Neural crest cell (in vitro differentiated cells): ENCODE measurements at places on chromosomes 1 and 21. TPM values are rescaled to one million over a fixed set of nuclear protein-coding genes. Genes with fewer than 3 reads are reported as not detected.

GRCh38 chr1:202586018-202586821, 124.0 kb downstream of the SYT2 start:
- H3K36me3 ChIP-seq: peaks cover 4% of the 10 kb centered on the region
- peak overlapping the region; percentile 46 for H3K27ac ChIP-seq
- no peak overlapping the region for H3K4me3 ChIP-seq
- H3K27me3 ChIP-seq: no peaks in the 10 kb centered on the region

The MTFR1L gene
- total RNA-seq: 61.1 and 68.6 TPM in 2 replicates

DNA sequence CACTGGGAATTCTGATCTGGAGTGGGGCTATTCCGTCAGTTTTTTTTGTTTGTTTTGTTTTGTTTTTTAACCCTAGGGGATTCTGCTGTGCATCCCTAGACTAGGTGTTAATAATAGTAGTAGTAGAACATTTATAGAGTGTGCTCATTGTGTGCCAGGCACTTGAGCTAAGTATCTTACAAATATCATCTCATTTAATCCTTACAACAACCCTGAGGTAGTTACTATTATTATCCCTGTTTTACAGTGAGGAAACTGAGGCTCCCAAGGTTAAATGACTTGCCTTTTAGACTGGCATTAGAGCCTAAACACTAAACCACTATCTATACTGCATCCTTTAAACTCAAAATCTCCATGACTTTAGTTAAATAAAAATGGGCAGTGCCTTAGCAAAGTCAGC, 22.1 kb downstream of the TOR3A start:
- no peak overlapping the region for H3K27ac ChIP-seq
- no peak overlapping the region for H3K4me3 ChIP-seq
- H3K4me1 ChIP-seq: peaks cover 15% of the 10 kb centered on the region
- H3K27me3 ChIP-seq: no peaks in the 10 kb centered on the region

DNA sequence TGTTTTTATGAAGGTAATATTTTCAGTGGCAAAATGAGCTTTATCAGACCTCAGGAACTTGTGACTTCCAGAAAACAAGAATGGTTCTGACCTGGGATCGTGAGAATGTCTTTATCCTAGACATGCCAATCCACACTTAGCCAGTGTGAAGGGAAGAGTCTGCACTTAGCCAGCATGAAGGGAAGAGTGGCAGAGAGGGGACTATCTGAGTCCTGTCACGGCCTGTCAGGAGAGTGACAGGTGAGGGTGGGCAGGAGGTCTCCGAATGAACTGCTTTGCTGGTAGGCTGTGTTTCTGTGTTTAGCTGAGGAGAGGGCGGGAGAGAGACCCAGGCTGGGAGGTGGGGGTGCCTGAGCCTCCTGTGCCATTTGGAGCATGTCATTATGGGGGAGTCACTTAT, 173.1 kb downstream of the KIF26B start:
- no peak for DNase-seq
- no peak overlapping the region for H3K27ac ChIP-seq
- H3K4me1 ChIP-seq: peaks cover 4% of the 10 kb centered on the region
- no peaks in the 10 kb centered on the region for H3K27me3 ChIP-seq

DNA sequence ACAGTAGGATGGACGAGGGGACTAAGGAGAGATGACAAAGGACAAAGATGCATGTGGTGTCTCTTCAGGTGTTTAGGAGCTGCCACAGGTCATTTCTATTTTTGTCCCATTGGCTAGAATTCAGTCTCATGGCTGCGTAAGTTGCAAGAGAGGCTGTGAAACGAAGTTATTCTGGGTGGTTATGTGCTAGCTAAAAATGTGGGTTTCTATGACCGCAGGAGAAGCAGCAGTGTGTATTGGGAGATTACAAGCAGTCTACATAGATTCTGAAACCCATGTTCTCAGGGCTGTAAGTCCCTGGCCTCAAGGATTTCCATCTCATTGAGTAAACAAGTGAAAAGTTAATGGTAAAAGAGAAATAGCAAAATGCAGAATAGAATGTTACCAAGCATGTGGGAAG, 110.7 kb downstream of the SPATA46 start:
- H3K27me3 ChIP-seq: no peaks in the 10 kb centered on the region

GRCh38 chr1:164733734-164734133, 174.8 kb downstream of the PBX1 start:
- no peak for DNase-seq
- no peak overlapping the region for H3K27ac ChIP-seq
- peaks cover 26% of the 10 kb centered on the region for H3K4me1 ChIP-seq
- no peak overlapping the region for H3K4me3 ChIP-seq
- no peaks in the 10 kb centered on the region for H3K27me3 ChIP-seq
- H3K36me3 ChIP-seq: no peaks in the 10 kb centered on the region

GRCh38 chr21:26050857-26051256, 119.7 kb downstream of the APP start:
- H3K36me3 ChIP-seq: peaks cover 29% of the 10 kb centered on the region
- H3K4me3 ChIP-seq: no peak overlapping the region
- no peaks in the 10 kb centered on the region for H3K27me3 ChIP-seq

The TAS1R3 gene
- total RNA-seq: 0.64 and 0.68 TPM in 2 replicates

DNA sequence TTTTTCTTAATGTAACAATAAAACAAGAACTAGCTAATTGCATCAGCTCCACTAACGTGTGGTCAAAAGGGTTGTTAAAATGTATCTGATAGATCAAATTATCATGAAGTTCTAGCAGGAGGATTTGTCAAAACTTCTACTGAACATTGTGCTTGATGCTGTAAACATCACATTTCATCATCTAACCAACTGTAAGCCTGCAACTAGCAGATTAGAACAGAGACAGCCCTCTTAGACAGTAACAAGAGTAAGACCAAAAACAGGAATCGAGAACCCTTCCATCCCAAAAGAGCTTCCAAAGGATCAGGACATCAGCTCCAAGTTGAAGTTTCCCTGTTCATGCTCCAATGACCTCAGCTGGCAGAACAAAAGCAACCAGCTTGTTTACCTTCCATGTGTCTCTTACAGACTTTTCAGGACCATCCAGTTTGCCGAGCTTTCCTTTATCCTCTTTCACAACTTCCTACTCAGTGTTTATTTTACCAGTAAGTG, 44.6 kb downstream of the NIBAN1 start:
- no peaks in the 10 kb centered on the region for H3K27me3 ChIP-seq
- H3K36me3 ChIP-seq: no peaks in the 10 kb centered on the region
- no peaks in the 10 kb centered on the region for H3K4me1 ChIP-seq
- H3K4me3 ChIP-seq: no peak overlapping the region

DNA sequence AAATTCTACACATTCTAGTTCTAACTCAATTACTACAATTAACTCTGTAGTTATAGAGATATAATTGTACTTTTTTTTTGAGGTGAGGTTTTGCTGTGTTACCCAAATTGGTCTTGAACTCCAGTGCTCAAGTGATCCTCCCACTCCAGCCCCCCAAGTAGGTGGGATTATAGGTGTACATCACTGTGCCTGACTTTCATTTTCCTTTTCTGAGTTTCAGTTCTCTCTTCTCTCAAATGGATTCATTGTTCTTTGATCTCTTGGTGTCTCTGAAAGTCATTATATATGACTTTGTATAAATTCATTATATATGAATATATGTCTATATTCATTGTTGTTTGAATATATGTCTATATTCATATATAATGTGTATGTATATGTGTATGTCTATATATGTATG, 74.0 kb upstream of the GALNT2 start:
- no peak for DNase-seq
- H3K27ac ChIP-seq: no peak overlapping the region
- H3K27me3 ChIP-seq: no peaks in the 10 kb centered on the region
- H3K36me3 ChIP-seq: no peaks in the 10 kb centered on the region
- H3K4me1 ChIP-seq: no peaks in the 10 kb centered on the region

DNA sequence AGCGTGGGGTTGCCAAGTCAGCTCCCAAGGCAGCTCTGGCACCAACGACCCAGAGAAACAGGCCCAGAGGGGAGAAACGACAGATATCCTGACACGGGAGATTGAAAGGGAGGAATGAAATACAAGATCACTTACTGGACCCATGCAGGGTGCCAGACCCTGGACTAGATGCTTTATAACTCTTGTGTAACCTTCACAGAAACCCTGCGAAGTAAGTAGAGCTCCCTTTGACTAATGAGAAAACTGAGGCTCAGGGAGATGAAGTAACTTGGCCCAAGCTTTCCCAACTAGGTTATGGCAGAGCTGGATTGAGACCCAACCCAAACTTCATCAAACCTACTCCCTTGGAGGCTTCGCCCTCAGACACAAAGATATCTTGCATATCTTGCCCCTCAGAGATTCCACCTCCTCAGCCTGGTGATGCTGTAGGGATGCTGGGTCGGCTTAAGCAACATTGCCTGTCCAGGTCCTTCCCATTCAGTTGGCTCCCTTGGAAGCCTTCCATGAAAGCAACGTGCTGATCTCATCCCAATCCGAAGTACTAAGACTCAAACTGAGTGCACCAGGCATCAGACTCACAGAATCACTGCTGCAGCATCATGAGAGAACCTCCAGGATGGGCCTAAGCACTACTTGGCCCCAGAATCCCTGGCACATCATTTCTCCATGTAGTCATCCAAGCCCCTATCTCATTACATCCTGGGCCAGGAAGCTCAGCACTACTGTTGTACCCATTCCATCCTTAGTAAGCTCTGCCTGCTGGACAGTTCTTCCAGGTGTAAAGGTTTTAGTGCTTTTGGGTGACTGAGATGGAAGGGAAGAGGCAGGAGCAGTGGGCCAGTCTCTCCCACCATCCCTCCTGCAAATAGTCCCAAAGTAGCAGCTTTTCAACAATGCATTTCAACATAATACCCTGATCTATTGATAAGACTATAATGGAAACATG, 1.1 kb upstream of the IGSF9 start:
- no peak overlapping the region for H3K27ac ChIP-seq
- no peak for DNase-seq
- H3K36me3 ChIP-seq: no peaks in the 10 kb centered on the region

GRCh38 chr1:79859212-79859948, 852.9 kb upstream of the ADGRL4 start:
- H3K36me3 ChIP-seq: peaks cover 16% of the 10 kb centered on the region
- H3K27ac ChIP-seq: no peak overlapping the region
- no peak for DNase-seq
- no peak overlapping the region for H3K4me3 ChIP-seq
- H3K27me3 ChIP-seq: no peaks in the 10 kb centered on the region

DNA sequence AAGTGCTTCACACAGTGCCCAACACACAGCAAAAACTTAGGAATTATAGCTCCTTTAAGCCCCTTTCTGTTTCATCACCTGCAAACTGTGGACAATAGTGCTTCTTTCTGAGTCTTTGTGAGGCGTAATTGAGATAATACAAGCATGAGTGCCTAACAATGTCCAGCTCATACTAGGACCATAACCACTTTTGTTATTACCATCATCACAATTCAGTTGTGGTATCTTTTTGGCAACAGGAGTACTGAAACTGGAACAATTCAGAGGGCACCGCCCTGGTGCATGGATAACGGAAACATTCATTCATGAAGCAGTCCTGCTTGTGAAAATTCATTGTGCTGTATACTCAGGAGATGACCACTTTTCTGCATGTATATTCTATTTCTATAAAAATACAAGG, 18.2 kb downstream of the DNAJC11 start:
- H3K36me3 ChIP-seq: peaks cover 2% of the 10 kb centered on the region
- H3K4me1 ChIP-seq: peaks cover 4% of the 10 kb centered on the region
- no peak overlapping the region for H3K4me3 ChIP-seq

GRCh38 chr1:22673486-22674409, 20.7 kb downstream of the C1QB start:
- peak overlapping the region; percentile 35 for H3K4me3 ChIP-seq
- no peaks in the 10 kb centered on the region for H3K36me3 ChIP-seq
- H3K4me1 ChIP-seq: peaks cover 22% of the 10 kb centered on the region
- peak overlapping the region; percentile 71 for H3K27ac ChIP-seq

GRCh38 chr1:169099561-169099960, 6.9 kb upstream of the ATP1B1 start:
- no peaks in the 10 kb centered on the region for H3K27me3 ChIP-seq
- DNase-seq: no peak
- H3K4me1 ChIP-seq: peaks cover 10% of the 10 kb centered on the region
- no peak overlapping the region for H3K27ac ChIP-seq
- H3K36me3 ChIP-seq: no peaks in the 10 kb centered on the region
- no peak overlapping the region for H3K4me3 ChIP-seq

- H3K27me3 ChIP-seq: no peaks in the 10 kb centered on the region
- H3K4me1 ChIP-seq: no peaks in the 10 kb centered on the region
- no peak overlapping the region for H3K4me3 ChIP-seq
- H3K27ac ChIP-seq: peak overlapping the region; percentile 54
- no peak for DNase-seq
Observed at GRCh38 chr1:246275036-246275435, 232.0 kb downstream of the SMYD3 start.

DNA sequence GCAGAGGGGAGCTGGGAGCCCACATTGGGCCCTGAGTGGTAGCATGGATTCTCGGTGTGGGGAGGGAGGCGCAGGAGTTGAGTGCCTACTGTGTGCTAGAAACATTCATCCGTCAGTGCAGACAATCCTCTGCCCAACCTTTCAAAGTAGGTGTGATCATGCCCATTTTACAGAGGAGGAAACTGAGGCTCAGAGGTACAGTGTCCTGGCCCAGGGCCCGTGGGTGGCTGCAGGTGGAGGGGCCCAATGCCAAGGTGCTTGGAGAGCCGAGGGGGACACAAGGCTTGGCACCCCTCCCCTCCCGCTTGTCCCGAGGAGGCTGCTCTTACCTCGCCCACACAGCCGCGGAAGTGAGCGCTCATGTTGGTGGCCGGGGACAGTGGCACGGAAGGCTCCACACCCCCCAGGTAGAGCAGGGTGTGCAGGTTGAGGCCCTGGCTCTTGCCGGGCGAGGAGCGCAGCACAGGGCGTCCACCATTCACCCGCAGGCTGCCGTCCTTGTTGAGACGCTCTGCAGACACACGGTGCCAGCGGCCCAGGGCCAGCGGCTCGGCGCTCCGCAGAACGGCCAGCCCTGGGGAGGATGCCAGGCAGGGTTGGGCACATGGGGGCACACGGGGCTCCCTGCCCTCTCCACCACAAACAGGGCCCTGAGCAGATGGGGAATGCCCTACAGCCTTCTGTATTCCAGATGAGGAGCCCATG, 16.6 kb downstream of the LDLRAD2 start:
- H3K4me3 ChIP-seq: no peak overlapping the region
- H3K4me1 ChIP-seq: no peaks in the 10 kb centered on the region
- H3K27me3 ChIP-seq: no peaks in the 10 kb centered on the region

DNA sequence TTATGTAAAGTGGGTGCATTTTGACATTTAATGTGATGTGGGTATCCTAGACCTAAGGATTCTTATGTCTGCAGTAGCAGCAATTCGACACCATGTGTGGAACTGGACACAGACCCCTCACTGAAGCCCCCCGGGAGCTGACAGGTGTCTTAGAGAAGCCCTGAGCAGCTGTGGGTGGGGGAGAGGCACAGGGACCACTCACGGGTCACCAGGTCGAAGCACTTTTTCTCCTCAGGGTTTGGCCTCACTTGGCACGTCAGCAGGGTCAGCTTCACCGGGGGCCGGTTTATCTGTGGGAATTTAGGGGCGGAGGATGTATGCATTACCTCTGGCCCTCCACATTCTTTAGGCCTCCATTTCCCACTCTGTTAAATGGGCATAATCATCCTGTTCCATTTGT, 14.0 kb upstream of the TCEA3 start:
- no peaks in the 10 kb centered on the region for H3K4me1 ChIP-seq
- no peak for DNase-seq
- no peak overlapping the region for H3K27ac ChIP-seq
- no peaks in the 10 kb centered on the region for H3K27me3 ChIP-seq
- no peak overlapping the region for H3K4me3 ChIP-seq

- H3K27me3 ChIP-seq: no peaks in the 10 kb centered on the region
- no peaks in the 10 kb centered on the region for H3K4me1 ChIP-seq
- no peaks in the 10 kb centered on the region for H3K36me3 ChIP-seq
- H3K27ac ChIP-seq: no peak overlapping the region
Observed at GRCh38 chr21:20720623-20721022, 277.6 kb upstream of the NCAM2 start.

The ZNF678 gene
- total RNA-seq: 26.6 and 29.9 TPM in 2 replicates
